ENCODE measurements at places on chromosomes 2 and 18.
A peak's percentile ranks its signal among the peaks of the same experiment; 100 is the strongest.

GRCh38 chr2:3409627-3410170 is 30.2 kb downstream of the TRAPPC12 start:
- H3K4me3 ChIP-seq, result no peak overlapping the region
- no peaks in the 10 kb centered on the region for H3K4me1 ChIP-seq
- H3K27me3 ChIP-seq, result no peaks in the 10 kb centered on the region

GRCh38 chr18:76928179-76928868 is 106.0 kb downstream of the ZNF236 start:
- no peaks in the 10 kb centered on the region for H3K27me3 ChIP-seq
- no peak for DNase-seq
- H3K4me1 ChIP-seq, result peaks cover 22% of the 10 kb centered on the region
- no peak overlapping the region for H3K27ac ChIP-seq
- peaks cover 22% of the 10 kb centered on the region for H3K36me3 ChIP-seq

GRCh38 chr2:165144315-165144714 is 59.5 kb downstream of the SCN3A start:
- no peaks in the 10 kb centered on the region for H3K4me1 ChIP-seq
- H3K36me3 ChIP-seq, result no peaks in the 10 kb centered on the region
- DNase-seq, result no peak
- H3K4me3 ChIP-seq, result no peak overlapping the region
- H3K27ac ChIP-seq, result no peak overlapping the region

DNA sequence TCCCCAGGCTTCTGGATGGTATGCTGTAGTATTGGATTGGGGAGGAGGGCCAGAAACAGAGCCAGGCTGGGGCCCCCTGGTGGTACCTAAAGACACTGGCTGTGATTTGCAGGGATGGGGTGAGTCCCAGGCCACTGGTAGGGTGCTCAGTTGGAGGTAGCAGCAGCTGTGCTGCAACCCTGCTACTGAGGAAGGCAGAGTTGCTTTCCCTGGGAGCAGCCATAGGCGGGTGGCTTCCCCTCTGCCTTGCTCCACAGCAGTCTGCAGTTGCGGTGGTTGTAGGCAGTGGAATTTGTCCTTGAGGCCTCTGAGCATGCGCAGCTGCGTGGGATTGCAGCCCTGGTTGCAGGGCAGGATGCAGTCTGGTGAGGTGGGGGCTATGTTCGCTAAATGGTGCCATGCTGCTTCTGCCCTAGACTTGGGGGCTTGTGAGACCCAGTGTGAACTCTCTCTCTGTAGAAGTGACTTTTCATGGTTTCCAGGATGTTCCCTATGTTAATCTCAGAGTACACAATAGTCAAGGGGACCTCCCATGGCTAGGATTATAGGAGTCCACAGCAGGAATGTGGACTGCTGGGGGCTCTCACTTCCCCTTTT is 443.5 kb downstream of the XIRP2 start:
- no peak for DNase-seq
- H3K27me3 ChIP-seq, result no peaks in the 10 kb centered on the region
- no peak overlapping the region for H3K27ac ChIP-seq
- no peak overlapping the region for H3K4me3 ChIP-seq

GRCh38 chr2:233426619-233427342 is 72.5 kb downstream of the DGKD start:
- no peak for DNase-seq
- no peaks in the 10 kb centered on the region for H3K27me3 ChIP-seq
- no peak overlapping the region for H3K4me3 ChIP-seq

GRCh38 chr2:127188797-127189196 is 31.3 kb downstream of the CYP27C1 start:
- no peaks in the 10 kb centered on the region for H3K4me1 ChIP-seq
- H3K27ac ChIP-seq, result no peak overlapping the region
- no peak for DNase-seq
- no peaks in the 10 kb centered on the region for H3K36me3 ChIP-seq

GRCh38 chr18:79588636-79589481 is 90.7 kb upstream of the CTDP1 start:
- no peaks in the 10 kb centered on the region for H3K36me3 ChIP-seq
- H3K4me3 ChIP-seq, result no peak overlapping the region
- no peaks in the 10 kb centered on the region for H3K27me3 ChIP-seq

GRCh38 chr2:126219081-126219480 is 436.9 kb upstream of the GYPC start:
- H3K27me3 ChIP-seq, result no peaks in the 10 kb centered on the region
- no peak overlapping the region for H3K27ac ChIP-seq
- no peaks in the 10 kb centered on the region for H3K4me1 ChIP-seq
- DNase-seq, result no peak

GRCh38 chr18:67926929-67927864 is 410.7 kb upstream of the DSEL start:
- no peaks in the 10 kb centered on the region for H3K36me3 ChIP-seq
- no peaks in the 10 kb centered on the region for H3K4me1 ChIP-seq
- no peaks in the 10 kb centered on the region for H3K27me3 ChIP-seq
- no peak overlapping the region for H3K27ac ChIP-seq

GRCh38 chr18:69843015-69843414 is 104.7 kb downstream of the CD226 start:
- no peak overlapping the region for H3K4me3 ChIP-seq
- DNase-seq, result no peak
- no peak overlapping the region for H3K27ac ChIP-seq
- H3K4me1 ChIP-seq, result peaks cover 19% of the 10 kb centered on the region
- H3K36me3 ChIP-seq, result peaks cover 2% of the 10 kb centered on the region

GRCh38 chr18:5414546-5414945 is 119.0 kb upstream of the ZBTB14 start:
- H3K4me3 ChIP-seq, result no peak overlapping the region
- no peaks in the 10 kb centered on the region for H3K27me3 ChIP-seq
- DNase-seq, result peak; percentile 15
- no peaks in the 10 kb centered on the region for H3K36me3 ChIP-seq
- H3K27ac ChIP-seq, result no peak overlapping the region
- H3K4me1 ChIP-seq, result no peaks in the 10 kb centered on the region

DNA sequence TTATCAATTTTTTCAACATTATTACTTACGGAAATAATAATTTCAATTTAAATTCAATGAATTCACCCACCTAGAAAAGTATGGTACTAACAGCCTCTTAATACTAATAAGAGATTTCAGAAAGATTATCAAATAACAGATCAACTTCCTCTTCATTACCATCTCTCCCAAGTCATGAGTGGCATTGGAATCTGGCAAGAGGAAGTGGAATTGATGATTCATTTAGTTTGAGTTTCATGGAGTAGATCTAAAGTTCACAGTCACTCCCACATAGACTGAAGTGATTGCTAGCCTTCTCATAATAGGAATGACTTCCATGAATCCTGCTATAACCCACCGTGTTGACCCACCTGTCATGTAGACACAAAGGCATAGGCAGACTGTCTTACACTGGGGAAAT is 77.7 kb upstream of the WDR75 start:
- no peak overlapping the region for H3K27ac ChIP-seq
- no peaks in the 10 kb centered on the region for H3K36me3 ChIP-seq
- H3K4me3 ChIP-seq, result no peak overlapping the region
- no peaks in the 10 kb centered on the region for H3K27me3 ChIP-seq

DNA sequence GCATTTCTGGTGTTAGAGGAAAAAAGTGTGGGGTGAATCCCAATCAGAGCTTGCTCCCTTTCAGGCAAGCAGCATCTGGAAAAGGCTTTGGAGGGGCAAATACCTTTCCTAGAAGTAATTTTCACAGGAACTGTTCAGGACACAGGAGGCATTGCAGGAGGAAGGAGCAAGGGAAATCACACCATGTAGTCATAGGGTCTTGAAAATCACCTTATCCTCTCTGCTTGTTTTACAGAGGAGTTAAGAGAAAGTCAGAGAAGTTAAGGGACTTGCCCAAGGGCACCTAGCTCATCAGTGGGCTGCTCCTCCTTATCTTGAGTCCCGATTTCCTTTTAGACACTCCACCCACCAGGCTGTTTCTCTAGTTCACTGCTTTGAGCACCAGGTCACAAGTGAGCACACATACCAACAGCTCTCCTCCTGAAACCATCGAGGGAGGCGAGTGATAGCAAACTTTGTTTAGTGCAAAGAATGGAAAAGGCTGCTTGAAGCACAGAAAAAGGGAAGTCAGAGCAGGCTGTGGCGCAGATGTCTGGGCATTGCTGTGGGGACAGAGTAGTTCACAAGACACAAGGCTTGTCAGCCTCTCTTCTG is 89.2 kb upstream of the CXCR4 start:
- no peak for DNase-seq
- H3K4me3 ChIP-seq, result no peak overlapping the region
- H3K27me3 ChIP-seq, result peaks cover 30% of the 10 kb centered on the region
- H3K4me1 ChIP-seq, result peaks cover 2% of the 10 kb centered on the region

DNA sequence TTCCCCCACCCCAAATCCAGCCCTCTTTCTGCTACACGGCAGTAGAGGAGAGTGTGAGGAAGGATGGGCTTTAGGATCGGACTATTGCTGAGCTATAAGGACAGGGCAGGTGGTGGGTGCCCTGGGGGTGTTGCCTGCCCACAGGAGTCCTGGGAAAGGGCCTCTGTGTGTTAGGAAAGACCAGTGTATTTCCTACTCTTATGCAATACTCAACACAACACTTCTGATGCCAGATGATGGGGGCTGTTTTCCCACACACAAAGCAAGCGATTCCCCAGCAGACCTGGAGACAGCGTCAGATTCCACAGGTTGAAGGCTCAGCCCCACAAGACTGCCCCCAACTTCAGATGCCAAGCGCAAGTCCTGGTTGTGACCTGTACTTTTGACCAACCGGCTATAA is 91.0 kb upstream of the LCLAT1 start:
- H3K4me1 ChIP-seq, result peaks cover 12% of the 10 kb centered on the region
- H3K4me3 ChIP-seq, result no peak overlapping the region
- H3K36me3 ChIP-seq, result no peaks in the 10 kb centered on the region
- peak; percentile 82 for DNase-seq

DNA sequence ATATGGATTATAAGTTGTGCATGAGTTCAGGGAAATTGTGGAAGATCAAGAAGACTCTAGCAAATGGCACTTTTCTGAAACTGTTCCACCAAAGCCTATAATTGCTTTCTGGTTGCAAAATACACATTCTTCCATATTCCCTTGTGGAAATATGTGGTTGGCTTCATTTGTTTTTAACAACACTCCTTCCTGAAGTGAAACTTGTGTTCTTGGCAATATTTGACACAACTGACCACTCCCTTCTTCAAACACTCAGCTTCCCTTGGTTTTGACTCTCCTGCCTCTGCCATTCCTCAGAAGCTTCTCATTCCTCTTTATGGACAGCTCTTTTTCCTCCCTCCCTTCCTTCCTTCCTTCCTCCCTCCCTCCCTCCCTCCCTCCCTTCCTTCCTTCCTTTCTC is 192.3 kb downstream of the PMAIP1 start:
- H3K27me3 ChIP-seq, result no peaks in the 10 kb centered on the region
- DNase-seq, result no peak
- H3K27ac ChIP-seq, result no peak overlapping the region
- no peaks in the 10 kb centered on the region for H3K36me3 ChIP-seq
- no peak overlapping the region for H3K4me3 ChIP-seq

DNA sequence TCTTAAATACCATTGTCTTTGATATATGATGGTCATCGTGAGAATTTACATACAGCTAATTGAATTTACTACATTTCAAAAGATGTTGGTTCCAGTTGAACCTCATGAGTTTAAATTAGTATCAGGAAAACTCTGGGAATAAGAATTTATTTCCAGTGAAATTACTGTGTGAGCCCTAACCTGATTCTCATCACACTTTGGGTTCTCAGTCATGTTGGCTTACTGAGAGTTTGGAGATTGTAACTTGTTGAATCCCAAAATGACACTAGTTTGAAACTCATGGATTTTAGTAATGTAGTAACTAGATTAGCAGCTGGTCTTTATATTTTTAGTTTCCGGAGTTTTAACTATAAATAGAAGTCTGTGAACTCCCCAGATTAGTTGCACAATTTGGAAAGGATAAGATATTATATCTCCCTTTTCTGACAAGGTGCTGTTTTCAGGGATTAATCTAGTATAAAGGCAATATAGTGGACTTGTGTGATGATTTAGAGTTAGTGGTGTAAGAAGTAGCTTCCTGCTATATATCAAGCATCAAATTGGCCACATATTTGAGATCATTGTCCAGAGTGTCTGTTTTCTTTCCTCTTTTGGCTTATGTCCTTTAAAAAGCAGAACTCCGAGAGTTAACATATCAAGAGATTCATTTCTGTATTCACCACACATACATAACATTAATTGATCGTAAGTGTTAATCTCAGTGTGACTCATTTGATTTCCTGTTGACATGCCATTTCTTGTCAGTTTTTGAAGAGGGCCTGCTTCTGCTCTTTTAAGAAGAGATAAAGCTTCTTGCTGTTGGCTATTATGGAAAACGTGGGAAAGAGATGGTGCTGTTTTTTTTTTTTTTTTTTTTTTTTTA is 15.7 kb downstream of the NDUFV2 start:
- H3K27me3 ChIP-seq, result no peaks in the 10 kb centered on the region
- peaks cover 11% of the 10 kb centered on the region for H3K36me3 ChIP-seq

DNA sequence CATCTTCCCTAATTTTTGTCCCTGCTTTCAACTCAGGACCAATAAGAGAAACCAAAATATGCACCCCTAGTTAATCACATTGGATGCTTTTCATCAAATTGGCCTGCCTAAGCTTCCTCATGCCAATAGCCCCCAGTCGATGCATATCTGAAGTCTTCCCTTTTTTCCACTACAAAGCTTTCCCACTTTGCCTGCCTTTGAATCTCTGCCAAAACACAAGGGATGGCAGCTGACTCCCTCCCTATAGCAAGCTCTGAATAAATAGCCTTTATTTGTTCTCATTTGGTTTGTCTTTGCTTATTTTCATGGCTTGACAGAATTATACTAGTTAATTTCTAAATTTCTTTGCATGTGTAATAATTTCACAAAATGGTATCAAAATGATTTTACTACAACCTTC is 621.2 kb downstream of the MBD2 start:
- H3K36me3 ChIP-seq, result no peaks in the 10 kb centered on the region
- no peaks in the 10 kb centered on the region for H3K4me1 ChIP-seq
- DNase-seq, result no peak
- H3K27me3 ChIP-seq, result no peaks in the 10 kb centered on the region

DNA sequence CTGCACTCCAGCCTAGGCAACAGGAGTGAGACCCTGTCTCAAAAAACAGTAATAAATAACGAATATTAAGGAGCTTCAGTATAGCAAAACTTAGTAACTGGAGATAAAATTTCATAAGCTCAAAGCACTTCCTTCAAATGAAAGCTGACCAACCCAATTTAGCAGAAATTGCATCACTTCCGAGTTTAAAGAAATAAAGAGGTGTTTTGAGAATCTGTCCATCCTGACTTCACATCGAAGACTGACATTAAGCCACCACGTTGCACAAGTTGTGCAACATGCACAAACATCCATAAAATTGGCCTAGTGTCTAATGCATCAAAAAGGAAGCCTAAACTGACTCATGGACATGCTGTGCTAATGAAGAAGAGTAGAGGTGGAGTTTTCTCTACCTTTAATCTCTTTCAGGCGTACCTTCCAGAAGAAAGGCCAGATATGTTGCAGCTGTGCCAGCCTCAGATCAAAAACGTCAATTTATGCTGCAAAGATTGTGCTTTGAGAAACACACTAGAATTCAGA is 7.7 kb upstream of the DSG3 start:
- no peaks in the 10 kb centered on the region for H3K4me1 ChIP-seq
- DNase-seq, result no peak
- H3K27ac ChIP-seq, result no peak overlapping the region
- H3K27me3 ChIP-seq, result no peaks in the 10 kb centered on the region
- H3K36me3 ChIP-seq, result no peaks in the 10 kb centered on the region
